ENCODE measurements at places on chromosomes 2 and 18.

DNA sequence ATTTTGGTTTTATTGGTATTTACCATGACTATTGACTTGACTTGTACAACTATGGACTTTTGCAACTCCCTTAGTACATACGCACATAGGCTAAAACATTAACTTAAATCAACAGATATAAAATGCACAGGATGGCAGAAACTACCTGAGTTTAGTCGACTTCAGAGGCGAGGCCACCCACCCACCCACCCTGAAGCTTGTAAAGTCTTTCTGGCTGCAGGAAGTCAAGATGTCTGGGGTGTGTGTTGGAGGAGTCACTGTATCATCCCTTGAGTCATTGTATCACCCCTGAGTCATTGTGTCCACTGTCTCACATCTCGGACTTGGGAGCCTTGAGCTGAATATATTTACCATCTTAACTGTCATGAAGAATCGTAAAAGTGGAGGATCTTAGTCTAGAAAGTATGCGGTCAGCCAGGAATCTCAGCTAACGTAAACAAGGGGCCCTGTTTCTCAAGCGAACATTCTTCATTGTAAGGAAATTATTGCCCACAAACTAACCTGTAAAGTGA lies 140.0 kb upstream of the ST6GAL2 start:
- no peak for DNase-seq
- H3K36me3 ChIP-seq: no peaks in the 10 kb centered on the region
- no peaks in the 10 kb centered on the region for H3K27me3 ChIP-seq
- H3K4me1 ChIP-seq: no peaks in the 10 kb centered on the region
- no peak overlapping the region for H3K27ac ChIP-seq

- peaks cover 13% of the 10 kb centered on the region for H3K36me3 ChIP-seq
- H3K4me3 ChIP-seq: no peak overlapping the region
Observed at GRCh38 chr2:10058251-10059015, 15.1 kb downstream of the KLF11 start.

GRCh38 chr2:102789349-102790090 lies 27.7 kb downstream of the TMEM182 start:
- no peaks in the 10 kb centered on the region for H3K27me3 ChIP-seq
- H3K36me3 ChIP-seq: no peaks in the 10 kb centered on the region
- no peak for DNase-seq
- H3K4me3 ChIP-seq: no peak overlapping the region
- no peak overlapping the region for H3K27ac ChIP-seq

GRCh38 chr2:159712929-159713420 lies 669 bp downstream of the MARCHF7 start:
- no peak for DNase-seq
- peaks cover 12% of the 10 kb centered on the region for H3K4me1 ChIP-seq
- H3K27me3 ChIP-seq: no peaks in the 10 kb centered on the region
- H3K27ac ChIP-seq: peak overlapping the region; percentile 99

GRCh38 chr18:47800248-47800647 lies 130.2 kb downstream of the SMAD2 start:
- H3K36me3 ChIP-seq: no peaks in the 10 kb centered on the region
- H3K4me3 ChIP-seq: no peak overlapping the region
- no peaks in the 10 kb centered on the region for H3K4me1 ChIP-seq

DNA sequence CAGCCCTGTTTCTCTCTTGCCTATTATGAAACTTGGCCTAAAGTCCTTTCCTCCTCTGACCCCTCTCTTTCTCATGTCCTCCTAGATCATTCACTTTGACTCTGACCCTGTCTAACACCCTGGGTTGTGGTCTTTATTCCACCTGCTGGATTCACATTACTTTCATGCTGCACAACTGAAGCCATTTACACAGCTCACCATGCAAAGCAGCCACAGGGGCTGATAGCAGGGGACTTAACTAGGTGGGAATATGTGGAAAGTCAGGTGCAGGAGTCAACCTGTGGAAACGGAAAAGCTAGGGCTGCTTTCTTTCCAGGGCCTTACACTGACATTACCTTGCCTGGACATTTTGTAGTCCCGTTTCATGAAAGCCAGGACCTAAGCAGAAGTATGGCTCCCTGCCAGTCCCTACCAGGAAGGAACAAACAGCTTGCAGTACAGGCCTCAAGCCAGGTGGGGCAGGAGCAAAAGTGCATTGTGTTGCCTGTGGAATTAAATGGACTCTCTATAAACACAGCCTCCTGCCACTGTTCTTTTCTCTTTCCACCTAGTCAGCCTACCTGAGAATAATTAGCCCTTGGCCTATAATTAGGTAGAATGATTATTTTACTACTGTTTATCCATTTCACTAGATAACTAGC lies 11.8 kb downstream of the MAPRE3 start:
- H3K27ac ChIP-seq: no peak overlapping the region
- no peaks in the 10 kb centered on the region for H3K27me3 ChIP-seq
- H3K4me1 ChIP-seq: no peaks in the 10 kb centered on the region

DNA sequence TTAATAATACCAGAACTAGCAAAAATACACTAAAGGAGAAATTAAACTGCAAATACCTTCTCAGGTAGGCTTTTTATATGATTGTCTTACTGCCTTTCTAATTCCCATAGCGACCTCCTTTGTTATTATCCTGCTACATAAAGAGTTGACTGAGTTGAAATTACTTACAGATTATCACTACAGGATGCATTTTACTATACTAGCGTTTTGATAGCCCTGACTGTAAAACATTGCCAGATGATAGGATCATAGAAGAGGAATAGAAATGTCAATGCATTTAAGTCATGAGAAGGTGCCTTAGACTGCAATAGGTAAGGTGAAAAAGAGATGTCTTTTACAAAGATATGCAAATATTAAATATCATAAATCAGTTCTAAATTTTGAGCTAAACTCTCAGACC lies 639.7 kb downstream of the NRXN1 start:
- no peak overlapping the region for H3K27ac ChIP-seq
- DNase-seq: no peak
- no peaks in the 10 kb centered on the region for H3K36me3 ChIP-seq
- no peaks in the 10 kb centered on the region for H3K4me1 ChIP-seq

DNA sequence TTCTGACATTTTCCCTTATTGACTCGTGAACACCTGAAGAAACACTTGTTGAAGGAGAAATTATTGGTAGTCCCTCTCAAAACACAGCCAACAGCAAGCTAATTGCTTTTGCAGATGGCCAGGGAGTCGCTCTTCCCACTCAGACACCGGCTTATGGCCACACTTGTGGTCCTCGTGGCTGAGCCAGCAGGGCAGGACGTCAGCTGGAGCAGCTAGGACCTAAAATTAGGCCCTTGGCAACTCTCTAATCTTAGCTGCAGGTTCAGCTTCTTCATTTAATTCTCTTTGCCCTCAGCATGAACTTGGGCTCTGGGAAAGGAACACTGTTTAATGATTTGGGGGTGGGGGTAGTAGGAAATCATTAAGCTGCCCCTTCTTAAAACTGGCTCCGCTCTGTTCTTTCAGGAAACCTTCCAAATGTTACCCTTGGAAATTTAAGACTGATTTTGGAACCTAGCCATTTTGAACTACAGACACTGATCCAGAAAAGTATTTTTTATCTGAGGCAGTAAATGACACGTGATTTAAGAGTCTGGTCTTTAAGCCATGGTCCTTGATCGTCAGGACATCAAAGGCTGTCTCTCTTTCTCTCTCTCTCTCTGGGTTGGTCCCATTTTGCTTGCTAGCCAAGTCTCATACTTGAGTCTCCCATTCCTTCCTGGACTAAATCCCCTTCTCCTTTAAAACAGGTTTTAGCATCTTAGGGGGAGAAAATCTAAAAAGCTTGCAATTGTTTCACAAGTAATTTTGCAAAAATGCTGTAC lies 77.5 kb downstream of the CDK15 start:
- no peak for DNase-seq
- no peak overlapping the region for H3K27ac ChIP-seq
- no peak overlapping the region for H3K4me3 ChIP-seq
- H3K36me3 ChIP-seq: no peaks in the 10 kb centered on the region
- peaks cover 8% of the 10 kb centered on the region for H3K4me1 ChIP-seq

DNA sequence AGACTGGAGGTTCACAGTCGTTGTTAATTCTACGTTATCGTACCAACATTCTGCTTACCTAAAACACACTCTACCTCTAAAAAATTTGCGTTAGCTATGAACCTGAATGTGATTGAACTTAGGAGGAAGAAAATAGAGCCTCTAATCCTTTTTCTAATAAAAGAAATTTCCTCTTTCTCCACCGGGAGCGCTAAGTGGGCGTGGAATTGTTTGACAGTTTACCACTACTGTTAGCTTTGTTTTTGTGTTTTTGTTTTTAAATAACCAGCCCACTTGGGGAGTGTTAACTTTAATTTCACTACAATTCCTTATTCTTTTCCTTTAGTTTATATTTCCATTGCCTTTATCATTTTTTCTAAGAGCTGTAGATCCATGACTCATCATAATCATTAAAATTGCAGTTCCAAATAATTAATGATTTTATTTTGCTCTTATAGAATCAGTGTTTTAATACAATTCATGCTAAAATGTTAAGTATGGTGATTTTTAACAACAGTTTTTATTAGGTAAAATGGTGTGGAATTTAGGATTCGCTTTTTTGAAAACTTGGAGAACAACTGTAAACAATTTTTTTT lies 55.0 kb upstream of the ITM2C start:
- H3K4me3 ChIP-seq: no peak overlapping the region
- H3K4me1 ChIP-seq: no peaks in the 10 kb centered on the region
- H3K27ac ChIP-seq: no peak overlapping the region
- peaks cover 38% of the 10 kb centered on the region for H3K36me3 ChIP-seq

GRCh38 chr18:32358075-32358474 lies 112.6 kb downstream of the GAREM1 start:
- H3K4me3 ChIP-seq: no peak overlapping the region
- H3K36me3 ChIP-seq: no peaks in the 10 kb centered on the region
- no peaks in the 10 kb centered on the region for H3K4me1 ChIP-seq
- H3K27ac ChIP-seq: no peak overlapping the region
- no peaks in the 10 kb centered on the region for H3K27me3 ChIP-seq

GRCh38 chr2:172461591-172462372 lies 34.4 kb downstream of the ITGA6 start:
- no peak overlapping the region for H3K27ac ChIP-seq
- H3K27me3 ChIP-seq: no peaks in the 10 kb centered on the region
- no peak overlapping the region for H3K4me3 ChIP-seq
- H3K36me3 ChIP-seq: no peaks in the 10 kb centered on the region

- H3K4me1 ChIP-seq: no peaks in the 10 kb centered on the region
- no peak overlapping the region for H3K27ac ChIP-seq
- H3K36me3 ChIP-seq: no peaks in the 10 kb centered on the region
- no peak for DNase-seq
Observed at GRCh38 chr18:58148954-58149471, 105.0 kb downstream of the NEDD4L start.

- H3K4me3 ChIP-seq: no peak overlapping the region
- no peaks in the 10 kb centered on the region for H3K36me3 ChIP-seq
- no peaks in the 10 kb centered on the region for H3K4me1 ChIP-seq
- no peak for DNase-seq
Observed at GRCh38 chr2:105974812-105975211, 219.3 kb downstream of the UXS1 start.

DNA sequence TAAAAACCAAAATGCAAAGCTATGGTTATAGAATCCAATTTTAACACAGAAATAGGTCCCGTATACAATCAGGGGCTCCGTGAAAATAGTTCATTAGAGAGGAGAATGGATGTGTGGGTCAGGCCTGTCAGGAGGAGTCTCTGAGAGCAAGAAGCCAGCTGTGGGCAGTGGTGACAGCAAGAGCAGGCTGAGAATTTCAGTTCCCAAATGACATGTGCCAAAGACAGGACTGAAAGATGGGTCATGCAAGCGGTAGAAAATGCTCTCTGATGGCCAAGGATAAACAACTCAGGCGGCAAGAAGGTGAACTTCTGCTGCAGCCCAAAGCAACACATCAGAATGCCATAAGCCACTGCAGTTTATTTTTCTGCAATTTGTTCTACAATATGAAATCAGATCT lies 100.4 kb downstream of the CCDC141 start:
- H3K27me3 ChIP-seq: no peaks in the 10 kb centered on the region
- H3K27ac ChIP-seq: no peak overlapping the region
- no peak overlapping the region for H3K4me3 ChIP-seq
- H3K36me3 ChIP-seq: peaks cover 78% of the 10 kb centered on the region

DNA sequence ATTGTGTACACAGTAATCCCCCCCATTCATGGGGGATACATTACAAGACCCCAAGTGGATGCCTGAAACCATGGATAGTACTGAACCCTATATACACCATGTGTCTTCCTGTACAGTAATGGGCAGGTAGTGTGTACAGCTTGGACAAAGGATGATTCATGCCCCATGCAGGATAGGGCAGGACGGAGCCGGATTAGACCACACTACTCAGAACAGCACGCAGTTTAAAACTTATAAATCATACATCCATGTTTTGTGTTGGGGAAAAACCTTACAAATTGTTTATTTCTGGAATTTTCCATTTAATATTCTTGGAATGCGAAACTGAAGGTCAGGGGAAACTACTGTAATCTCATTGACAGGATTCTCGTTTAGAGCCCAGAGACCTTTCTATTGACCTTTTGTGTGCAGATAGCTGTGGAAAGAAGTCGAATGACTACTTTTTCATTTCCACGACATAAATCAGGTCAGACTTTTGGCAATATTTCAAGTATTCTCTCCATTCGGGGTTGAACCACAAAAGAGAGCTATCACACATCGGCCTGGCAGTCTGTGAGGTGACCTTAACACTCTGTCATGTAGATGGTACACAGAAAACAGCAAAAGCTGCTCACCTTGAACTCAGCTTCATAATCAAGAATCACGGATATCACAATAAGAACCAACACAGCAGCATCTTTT lies 9.9 kb upstream of the YPEL5 start:
- no peaks in the 10 kb centered on the region for H3K36me3 ChIP-seq
- H3K4me3 ChIP-seq: no peak overlapping the region
- no peak for DNase-seq
- no peaks in the 10 kb centered on the region for H3K27me3 ChIP-seq

DNA sequence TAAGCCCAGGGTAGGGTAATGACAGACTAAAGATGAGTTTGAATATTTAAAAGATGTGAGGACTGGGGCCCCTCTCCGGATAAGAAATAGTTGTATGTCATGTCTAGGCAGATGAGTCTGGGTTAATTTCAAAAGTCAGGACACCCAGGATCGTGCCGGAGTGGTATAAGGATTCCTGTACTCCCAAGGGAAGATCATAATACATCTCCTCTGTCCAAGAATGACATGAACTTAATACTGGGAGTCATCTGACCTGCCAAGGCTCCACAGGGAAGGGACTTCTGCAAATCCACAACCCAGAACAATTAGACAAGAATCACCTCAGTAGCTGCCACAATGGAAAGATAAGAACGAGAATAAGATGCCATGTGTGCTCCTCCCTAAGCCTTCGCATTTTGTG lies 17.1 kb downstream of the RPRM start:
- no peak for DNase-seq
- H3K27me3 ChIP-seq: no peaks in the 10 kb centered on the region
- no peaks in the 10 kb centered on the region for H3K36me3 ChIP-seq
